GM04504 (cell line): ENCODE measurements at places on chromosomes 5 and 9.

DNA sequence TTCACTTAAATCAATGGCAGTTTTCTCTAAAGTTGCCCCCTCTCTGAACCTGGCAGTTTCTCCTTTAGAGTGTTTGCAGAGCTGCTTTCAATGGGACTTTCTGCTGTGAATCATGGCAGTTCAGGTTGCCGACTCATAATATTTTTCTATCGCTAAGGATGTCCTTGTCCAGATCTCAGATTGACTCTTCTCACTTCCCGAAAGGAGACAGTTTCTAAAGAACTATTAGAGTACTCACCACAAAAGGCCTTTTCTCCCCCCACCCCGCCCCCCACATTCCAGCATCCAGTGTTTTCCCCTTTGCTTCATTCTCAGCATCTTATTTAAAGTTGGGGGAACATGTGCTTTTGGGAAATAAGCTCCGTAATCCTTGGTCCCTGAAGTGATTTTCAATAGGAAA lies 443.5 kb upstream of the KLF4 start:
- no peak for DNase-seq

DNA sequence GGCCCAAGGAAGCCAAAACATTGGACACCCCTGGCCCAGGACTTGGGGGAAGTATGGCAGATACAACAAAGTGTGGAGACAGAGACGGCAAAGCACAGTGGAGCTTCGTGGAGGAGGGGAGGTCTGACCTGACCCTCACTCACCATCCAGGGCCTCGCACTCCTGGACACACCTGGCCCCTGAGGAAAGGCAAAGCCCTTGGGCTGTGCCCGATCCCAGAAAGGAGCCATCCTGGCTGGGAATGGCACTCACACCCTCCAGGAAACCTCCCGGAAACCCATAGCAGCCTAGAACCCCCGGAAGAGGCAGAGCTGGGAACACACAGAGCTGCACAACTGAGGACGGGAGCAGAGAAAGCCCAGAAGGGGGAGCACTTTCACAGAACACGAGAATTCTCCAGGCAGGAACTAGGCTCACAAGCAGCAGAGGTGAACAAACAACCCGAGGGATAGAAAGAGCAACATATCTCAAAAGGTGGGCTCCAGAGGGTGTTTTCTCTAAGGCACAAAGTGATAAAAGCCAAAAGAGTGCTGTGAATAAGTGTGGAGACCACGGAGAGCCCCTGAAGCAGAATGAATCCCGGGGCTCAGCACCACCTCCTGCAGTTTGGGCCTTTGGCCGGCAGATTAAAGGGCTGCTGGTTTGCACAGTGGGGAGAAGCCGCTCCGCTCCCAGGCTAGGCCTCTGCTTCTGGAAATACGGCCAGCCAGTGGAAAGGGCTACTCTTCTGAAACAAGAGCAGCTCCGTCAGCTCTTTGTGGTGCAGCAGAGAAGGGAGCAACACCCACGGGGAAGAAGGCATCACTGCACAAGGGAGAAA lies 108.2 kb downstream of the UBE2R2 start:
- DNase-seq = peak; percentile 33

DNA sequence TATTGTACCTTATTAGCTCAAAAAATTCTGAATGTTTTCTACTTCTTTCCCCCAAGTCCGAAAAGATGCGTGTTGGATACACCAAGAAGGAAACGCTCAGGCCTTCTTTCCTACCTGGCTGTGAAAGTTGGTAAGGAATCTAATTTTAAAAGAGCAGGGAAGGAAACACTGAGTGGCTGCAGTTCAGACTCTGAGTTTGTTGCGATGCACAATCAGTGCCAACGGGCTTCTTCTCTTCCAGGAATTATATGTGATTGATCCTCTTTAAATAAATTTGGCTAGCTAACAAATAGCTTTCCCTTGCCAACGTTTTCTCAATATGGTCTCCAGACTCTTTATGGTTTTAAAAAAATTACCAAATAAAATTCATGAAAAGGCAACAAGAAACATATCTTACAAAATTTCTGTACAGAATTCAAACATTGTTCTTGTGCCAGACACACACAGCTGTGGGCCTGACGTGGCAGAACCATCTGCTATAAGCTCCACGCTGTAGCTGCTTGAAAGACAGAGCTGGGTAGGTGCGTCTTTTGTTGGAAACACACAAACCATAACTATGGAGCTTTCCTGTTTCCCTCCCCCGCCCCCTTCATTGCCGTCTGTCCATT lies 493.1 kb downstream of the ZNF608 start:
- no peak for DNase-seq

DNA sequence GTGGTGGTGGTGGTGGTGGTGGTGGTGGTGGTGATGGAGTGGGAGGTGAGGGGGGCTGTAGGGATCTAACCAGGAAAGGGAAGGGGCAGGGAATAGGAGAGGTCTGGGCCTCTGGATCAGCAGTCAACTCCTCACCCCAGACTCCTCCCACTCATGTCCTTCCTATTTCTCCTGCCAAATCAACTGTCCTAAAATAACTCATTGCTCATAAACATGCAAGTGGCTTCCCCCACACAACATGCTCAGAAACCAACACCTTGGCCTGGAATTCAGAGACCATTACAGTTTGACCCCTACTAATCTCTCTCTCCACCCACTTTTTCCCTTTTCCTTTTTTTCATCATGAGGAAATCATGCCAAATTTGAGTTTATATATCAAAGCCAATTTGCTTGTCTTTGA lies 8.4 kb upstream of the FSD1L start:
- no peak for DNase-seq

DNA sequence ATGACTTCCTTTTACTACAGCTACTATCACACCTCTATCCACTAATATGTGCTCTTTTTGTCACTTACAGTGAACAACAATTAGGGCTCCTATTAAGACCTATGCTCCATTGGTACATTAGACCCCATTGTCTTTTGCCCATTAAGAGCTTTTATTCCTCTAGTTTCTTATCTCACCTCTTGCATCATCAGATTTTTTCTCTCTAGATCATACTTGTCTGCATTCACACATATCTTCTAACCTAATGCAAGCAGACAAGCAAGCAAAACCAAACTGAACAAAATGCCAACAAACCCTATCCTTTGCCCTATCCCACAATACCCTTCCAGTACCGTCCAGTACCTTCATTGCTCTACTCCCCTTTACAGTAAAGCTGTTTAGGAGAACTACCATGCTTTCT lies 10.1 kb upstream of the RBM27 start:
- no peak for DNase-seq

- no peak for DNase-seq
Observed at GRCh38 chr5:109350537-109351270, 59.1 kb downstream of the PJA2 start.

DNA sequence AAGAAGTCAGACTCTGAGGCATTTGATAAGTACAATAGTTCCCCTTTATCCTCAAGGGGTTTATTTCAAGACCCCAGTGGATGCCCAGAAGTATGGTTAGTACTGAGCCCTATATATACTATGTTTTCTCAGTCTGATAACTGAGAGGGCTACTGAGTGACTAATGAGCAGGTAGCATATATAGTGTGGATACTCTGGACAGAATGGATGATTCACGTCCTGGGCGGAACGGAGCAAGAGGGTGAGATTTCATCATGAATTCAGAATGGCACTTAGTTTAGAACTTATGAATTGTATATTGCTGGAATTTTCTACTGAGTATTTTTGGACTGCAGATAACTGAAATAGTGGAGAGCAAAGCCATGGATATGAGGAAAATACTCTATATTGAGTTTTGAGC lies 457.6 kb downstream of the PLK2 start:
- no peak for DNase-seq

DNA sequence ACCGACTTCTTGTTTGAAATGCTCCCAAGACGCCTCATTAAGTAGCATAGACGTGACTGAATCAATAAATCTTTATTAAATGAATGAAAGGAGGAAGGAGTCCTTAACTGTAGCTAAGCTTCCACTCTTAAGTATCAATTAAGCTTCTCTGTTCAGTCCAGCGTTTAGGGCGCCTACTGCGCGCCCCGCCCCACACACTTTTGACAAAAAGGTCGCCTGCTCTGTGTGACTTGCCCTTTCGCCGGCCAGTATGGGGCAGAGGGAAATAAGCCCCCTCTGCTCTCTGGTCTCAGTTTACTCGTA lies 662 bp upstream of the DOLPP1 start:
- DNase-seq = no peak

DNA sequence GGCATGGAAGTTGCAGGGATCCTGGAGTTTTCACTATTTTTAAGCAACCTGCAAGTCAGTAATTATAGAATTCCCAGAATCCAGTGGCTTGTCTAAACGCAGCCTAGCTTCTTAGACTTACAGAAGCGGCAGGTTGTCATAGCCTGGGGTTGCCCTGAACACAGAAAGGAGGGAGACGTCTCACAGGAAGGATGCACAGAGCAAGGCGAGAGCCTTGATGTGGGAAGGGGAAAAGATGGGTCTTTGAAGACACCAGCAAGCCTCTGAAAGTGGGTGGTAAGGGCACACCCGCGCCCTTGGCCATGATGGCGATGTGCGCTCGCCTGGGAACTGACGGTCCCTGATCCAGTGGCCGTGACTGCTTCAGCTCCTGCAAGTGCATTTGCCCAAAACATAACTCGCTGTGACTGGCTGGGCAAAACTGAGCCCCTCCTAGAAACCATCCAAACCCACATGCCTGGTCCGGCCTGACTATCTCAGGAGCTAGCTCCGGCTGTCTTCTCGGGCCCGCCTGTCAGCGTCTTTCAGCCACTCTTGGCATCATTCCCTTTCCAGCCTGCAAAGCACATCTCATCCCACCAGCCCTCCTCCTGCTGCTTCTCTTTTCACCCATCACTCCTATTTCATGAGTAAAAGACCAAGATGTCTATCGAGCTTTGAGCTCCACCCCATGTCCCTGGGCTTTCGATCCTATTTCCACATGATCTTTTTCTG lies 17.1 kb downstream of the FBP1 start:
- DNase-seq = no peak

DNA sequence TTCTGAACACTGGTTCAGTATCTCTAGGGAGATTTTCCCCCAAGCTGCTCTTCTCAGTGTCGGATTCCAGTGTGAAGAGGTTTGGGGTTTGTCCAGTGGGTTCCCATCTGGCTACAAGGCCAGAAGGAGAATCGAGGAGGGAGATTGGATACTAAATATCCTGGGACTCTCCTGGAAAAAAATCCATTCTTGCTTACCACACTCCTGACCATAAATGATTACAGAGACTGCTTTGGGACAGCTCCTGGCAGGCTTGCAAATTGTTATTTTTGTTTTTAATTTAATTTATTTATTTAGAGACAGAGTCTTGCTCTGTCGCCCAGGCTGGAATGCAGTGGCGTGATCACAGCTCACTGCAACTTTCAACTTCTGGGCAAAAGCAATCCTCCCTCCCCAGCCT lies 4.7 kb upstream of the SUSD1 start:
- peak; percentile 38 for DNase-seq

DNA sequence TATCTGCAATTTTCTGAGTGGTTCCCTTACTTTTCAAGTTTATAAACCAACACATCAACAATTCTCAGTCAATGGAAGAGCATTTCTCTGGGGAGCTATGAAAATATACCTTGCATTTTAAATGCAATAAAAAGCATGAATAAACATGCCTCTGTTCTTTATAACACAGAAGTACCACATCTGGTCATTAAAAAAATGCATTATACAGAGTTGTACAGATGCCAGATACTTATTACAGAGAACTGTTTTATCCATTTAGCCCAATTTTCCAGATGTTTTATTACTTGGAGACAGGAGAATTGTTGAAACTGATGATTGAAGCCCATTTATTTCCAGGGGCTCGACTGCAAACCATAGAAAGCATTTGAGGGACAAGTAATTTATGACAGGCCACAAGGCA lies 19.2 kb upstream of the HEXB start:
- no peak for DNase-seq

- DNase-seq = no peak
Observed at GRCh38 chr5:100800562-100800961, 102.5 kb downstream of the ST8SIA4 start.

DNA sequence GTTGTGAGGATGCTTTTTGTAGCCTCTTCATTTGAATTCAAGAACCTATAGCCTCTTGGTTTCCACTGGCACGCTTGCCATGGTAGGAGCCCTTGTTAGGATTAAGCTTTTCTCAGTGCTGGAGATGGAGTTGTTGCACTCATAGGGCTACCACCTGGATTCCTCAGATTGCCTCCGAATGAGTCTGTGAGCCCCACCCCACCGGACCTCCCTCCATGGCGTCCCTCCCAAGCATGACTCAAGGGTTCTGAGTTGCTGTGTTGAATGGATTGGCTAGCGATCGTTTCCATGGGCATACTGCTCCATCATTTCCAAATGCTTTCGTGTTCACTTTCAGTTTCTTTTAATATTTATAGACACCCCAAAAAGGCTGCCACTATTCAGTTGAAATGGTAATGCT lies 69.9 kb downstream of the DAPK1 start:
- DNase-seq = no peak

- DNase-seq = no peak
Observed at GRCh38 chr9:131554087-131554842, 8.9 kb downstream of the PRRT1B start.

GRCh38 chr5:74288448-74289108 lies 351.9 kb downstream of the ENC1 start:
- DNase-seq = no peak

- DNase-seq = no peak
Observed at GRCh38 chr9:2231829-2232228, 216.7 kb downstream of the SMARCA2 start.
